HCEC 1CT (cell line): ENCODE measurements at places on chromosomes 3 and 15.

- no peak for DNase-seq
These were observed 139.3 kb downstream of the ADAMTS17 start for GRCh38 chr15:100202309-100202960.

DNA sequence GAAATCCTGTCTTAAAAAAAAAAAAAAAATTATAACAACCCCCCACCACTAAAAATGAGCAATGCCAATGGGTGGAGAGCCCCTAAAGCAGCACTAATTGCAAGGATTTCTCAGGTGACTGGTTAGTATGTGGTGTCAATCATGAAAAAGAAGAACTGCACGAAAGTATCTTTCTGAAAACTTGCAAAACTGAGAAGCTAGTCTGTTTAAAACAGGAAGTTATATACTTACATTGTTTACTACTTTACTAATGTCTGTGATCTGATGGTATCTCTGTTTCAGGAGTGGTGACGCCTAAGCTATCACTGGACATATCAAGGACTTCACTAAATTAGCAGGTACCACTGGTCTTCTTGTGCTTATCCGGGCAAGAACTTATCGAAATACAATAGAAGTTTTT lies at the start of gene CCR3:
Gene CCR3, plus strand, starts transcription at position 341 of the 400 bp plus-strand sequence. CDS start 22,699 bp downstream, outside the sequence.
- DNase-seq: no peak

DNA sequence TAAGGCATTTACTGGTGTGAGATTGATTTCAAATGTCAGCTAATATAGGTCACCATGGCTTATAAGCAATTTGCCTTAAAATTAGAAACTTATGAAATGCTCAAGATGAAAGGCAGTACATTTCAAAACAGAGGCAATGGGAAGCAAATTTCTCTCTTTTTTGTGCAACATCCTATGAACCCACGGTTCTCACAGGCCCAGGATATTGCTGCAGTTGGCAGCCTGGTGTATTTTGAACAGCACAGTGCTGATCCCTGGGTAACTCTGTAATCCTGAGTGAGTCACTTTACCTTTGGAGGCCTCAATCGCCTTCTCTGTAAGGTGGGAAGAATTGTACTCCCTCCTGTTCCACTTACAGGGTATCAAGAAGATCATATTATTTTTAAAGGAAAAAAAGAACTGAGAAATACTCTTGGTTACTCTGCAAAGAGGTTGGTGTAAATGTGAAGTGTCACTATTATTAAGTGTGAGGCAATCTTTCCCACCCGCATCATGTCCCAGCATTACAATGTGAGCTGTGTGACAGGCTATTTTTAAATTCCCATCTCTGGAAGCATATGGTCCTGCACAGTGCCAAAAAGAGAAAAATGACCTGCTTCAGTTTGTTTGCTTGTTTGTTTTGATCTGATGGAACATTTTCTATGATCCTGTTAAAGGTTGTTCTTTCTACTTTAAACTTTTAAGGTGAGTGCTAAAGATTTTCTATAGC lies 190.1 kb upstream of the LPP start:
- DNase-seq: no peak

DNA sequence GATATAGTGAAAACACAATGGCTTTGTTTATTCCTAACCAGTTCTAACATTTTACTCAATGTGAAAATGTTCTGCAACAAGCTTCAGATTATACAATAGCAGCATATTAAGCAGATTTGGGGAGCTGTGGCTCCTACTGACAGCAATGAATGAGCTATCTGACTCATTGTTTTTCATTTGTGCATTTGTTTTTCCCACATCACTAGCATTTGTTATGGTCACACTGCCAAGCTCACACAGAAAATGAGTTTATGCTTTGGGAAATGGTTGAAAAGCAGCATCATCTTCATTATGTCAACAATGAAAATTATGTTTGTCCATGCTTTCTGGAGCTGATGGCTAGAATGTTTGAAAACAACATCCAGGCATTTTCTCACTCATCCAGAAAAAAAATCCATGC lies 53.5 kb downstream of the ZPLD1 start:
- DNase-seq: no peak

DNA sequence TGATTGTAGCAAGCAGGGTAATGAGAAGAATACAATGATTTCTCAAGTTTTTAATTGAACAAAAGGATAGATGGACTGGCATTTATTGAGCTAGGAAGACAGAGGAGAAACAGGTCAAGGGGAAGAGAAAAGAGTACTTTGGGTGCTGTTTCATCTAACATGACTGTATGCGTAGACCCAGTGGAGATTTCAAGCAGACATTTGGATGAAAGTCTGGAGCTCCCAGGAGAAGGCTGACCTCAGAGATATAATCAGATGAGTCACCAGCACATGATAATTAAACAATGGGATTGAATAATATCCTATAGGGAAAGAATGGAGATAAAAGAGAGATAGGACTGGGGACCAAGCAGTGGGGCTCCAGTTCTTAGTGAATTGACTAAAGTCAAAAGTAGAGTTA lies 194.9 kb downstream of the ARRDC4 start:
- DNase-seq: no peak

DNA sequence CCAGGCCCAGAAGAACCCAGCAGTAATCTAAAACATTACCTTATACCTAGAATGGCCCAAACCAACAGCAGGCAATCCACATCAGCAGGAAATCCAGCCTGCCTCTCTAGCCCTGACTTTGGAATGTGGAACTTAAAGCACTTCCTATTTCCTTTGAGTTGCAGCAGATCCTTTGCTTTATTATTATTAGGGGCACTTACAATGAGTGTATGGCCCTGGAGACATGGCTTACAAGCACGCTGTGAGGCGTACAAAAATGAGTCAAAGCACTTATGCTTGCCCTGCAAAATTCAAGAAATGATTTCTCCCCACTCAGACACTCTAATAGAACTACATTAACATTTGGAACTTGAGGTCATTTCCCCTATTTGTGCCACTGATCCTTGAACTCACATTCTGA lies 9.5 kb upstream of the KNSTRN start:
- no peak for DNase-seq

GRCh38 chr3:102059145-102059943 lies 210.0 kb downstream of the NFKBIZ start:
- no peak for DNase-seq

GRCh38 chr15:97995881-97996603 lies 35.5 kb downstream of the ARRDC4 start:
- peak; percentile 13 for DNase-seq

GRCh38 chr3:171591070-171591469 lies 130.9 kb upstream of the TNIK start:
- DNase-seq: no peak

DNA sequence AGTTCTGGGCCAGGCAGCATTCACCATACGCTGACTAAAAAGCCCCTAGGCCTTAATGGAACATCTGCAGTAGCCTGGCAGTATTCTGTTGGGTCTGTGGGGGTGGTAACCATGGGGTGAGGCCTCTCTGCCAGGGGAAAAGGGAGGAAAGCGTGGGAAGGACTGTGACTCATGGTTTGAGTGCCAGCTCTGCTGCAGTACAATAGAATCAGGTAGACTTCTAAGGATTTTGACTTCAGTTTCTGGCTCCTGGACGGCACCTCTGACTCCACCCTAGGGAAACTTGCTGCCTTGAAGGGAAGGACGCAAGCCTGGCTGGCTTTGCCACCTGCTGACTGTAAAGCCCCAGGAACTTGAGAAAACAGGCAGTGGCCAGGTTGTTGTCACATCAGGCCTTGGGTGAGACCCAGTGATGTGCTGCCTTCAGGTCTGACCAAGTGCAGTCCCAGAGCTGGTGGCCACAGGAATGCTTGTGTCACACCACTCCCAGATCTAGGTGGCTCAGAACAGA lies 148.6 kb downstream of the SUCNR1 start:
- peak; percentile 28 for DNase-seq

DNA sequence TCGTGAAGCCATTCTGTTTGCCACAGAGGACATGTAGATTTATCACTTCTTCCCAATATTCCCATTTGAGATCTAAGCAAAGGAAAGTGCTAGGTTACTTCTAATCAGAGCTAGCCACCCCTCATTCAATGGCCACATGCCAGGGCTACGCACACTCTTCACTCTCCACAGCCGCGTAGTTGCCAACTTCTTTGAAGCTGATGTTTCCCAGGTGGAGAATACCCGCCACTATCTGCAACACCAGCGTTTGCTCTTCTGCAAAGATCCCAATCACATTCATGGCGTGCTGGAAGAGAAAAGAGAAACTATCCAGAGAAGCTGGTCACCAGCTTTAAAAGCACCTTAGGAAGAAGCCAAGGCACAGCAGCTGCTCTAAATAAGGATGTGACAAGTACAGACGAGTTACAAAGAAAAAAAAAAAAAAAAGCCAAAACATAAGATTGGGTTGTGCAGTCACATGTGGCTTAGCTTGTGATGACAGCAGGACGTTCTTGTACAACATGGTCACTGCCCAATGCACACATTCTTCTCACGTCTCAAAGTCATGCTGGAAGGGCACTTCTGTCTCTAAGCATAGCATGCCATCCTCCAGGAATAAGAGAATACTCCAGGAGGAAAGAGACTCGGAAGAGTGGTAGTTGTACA lies 16.4 kb downstream of the LDHAL6B start:
- no peak for DNase-seq

- DNase-seq: peak; percentile 28
These were observed 1265.0 kb upstream of the ALCAM start for GRCh38 chr3:104101736-104102135.

DNA sequence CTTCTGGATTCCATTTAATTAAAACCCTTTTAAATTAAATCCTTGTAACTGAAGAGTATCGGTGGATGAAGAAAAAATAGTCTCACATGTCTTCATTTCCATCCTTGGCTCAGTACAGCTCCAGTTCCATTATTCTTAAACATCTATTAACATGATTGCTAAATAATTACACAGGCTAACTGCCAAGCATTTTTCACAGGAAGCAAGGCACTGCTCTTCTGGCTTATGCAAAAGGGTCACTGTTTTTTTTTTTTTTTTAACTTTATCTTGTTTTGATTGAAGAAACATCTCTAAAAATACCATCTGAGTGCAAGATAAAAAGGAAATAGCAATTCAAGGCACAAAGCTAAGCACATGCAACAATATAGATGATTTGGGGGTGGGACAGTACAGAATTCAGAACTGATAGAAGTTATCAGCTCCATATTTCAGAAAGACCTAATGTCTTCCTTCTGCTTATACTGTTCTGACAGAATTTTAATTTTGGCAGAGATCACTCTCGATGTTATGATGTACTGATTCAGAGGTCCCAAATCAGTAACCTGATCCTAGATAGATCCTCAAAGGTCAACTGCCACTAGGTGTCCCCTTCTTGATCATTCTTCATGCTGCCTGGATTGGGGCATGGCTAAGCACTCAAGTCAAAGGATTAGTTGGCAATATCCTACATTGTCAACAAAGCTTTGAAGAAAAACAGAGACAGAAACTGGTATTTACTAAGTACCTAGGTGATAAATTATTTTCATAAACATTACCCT lies 57.8 kb upstream of the ACTC1 start:
- peak; percentile 14 for DNase-seq

DNA sequence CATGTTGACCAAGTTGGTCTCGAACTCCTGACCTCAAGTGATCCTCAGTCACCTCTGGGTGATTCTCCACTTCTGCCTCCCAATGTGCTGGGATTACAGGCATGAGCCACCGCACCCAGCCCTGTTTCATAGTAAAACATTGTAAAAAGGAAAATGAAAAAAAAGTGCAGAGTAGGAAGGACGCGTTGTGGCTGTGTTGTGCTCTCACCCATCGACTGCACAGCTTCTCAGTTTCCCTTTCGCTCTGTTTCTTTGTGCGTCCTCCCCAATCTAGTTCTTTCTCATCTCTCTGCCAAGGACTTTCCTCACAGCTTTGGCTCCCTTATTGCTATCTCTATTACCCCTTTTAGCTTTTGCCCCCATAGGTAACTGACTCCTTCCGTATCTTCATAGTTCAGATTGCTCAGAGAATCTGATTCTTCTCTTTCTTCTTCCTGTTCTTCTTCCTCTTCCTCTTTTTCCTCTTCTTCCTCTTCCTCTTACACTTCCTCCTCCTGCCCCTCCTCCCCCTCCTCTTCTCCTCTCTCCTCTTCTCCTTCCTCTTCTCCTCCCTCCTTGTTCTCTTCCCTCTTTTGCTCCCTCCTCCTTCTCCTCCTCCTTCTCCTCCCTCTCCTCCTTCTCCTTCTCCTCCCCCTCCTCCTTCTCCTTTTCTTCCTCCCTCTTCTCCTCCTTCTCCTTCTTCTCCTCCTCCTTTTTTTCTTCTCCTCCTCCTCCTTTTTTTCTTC lies 81.1 kb upstream of the VGLL4 start:
- no peak for DNase-seq
